ENCODE measurements at places on chromosomes 3 and 15.

GRCh38 chr3:71316066-71316777, 267.3 kb downstream of the FOXP1 start:
- no peak overlapping the region for H3K27ac ChIP-seq
- peaks cover 12% of the 10 kb centered on the region for H3K4me1 ChIP-seq
- H3K4me3 ChIP-seq = no peak overlapping the region
- H3K27me3 ChIP-seq = no peaks in the 10 kb centered on the region
- no peak for DNase-seq

DNA sequence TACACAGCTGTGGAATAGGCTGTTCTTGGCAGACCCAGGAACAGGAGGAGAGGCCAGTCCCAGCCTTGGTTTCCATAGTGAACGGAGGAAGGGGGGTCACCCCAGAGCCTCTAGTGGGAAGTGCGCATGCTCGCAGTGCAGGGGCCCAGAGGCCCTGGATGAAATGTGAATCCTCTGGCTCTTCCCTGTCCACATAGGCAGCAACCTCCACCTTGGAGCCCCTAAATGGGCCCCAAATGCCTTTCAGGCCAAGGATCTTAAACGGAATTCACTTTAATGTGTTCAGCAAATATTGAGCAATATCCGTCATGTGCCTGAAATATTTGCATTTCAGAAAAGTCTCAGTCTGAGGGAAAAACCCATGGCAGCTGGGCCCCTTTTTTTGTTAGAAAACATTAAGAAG, 3.3 kb upstream of the NDN start:
- no peaks in the 10 kb centered on the region for H3K4me1 ChIP-seq
- H3K27ac ChIP-seq = no peak overlapping the region
- H3K36me3 ChIP-seq = no peaks in the 10 kb centered on the region
- DNase-seq = no peak

DNA sequence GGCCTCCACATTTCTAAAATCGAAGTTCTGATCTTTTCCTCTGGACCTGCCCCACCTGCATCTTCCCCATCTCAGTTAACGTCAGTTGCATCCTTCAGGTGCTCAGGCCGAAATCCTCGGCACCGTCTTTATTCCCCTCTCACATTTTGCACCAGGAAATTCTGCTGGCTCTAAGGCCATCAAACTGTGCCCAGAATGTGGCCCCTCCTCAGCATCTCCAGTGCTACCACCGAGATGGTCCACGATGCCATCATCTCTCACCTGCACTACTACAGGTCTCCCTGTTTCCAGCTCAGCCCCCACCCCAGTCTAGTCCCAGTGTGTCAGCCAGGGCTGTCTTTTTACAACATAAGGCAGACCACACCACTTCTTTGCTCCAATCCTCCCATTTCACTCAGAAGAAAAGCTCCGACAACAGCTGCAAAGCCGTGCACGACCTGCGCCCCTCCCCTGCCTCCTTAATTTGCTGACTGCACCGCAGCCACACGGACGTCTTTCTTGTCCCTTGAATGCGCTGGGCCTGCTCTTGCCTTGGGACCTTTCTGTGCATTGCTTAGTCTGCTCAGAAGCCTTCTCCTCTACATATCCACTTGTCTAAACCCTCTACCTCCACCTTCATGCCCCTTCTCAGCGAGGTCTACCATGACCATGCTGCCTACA, 14.4 kb downstream of the MUC20 start:
- no peaks in the 10 kb centered on the region for H3K27me3 ChIP-seq
- no peaks in the 10 kb centered on the region for H3K4me1 ChIP-seq
- H3K4me3 ChIP-seq = no peak overlapping the region
- DNase-seq = no peak
- peaks cover 11% of the 10 kb centered on the region for H3K36me3 ChIP-seq

- peak overlapping the region; percentile 49 for H3K27ac ChIP-seq
- H3K4me1 ChIP-seq = peaks cover 23% of the 10 kb centered on the region
- no peak overlapping the region for H3K4me3 ChIP-seq
- no peak for DNase-seq
- no peaks in the 10 kb centered on the region for H3K36me3 ChIP-seq
Measured at GRCh38 chr3:142857056-142857455, 31.8 kb downstream of the PCOLCE2 start.
